ENCODE measurements at places on chromosomes 3 and 15. TPM values are rescaled to one million over a fixed set of nuclear protein-coding genes. Genes with fewer than 3 reads are reported as not detected.
A peak's percentile ranks its signal among the peaks of the same experiment; 100 is the strongest.

DNA sequence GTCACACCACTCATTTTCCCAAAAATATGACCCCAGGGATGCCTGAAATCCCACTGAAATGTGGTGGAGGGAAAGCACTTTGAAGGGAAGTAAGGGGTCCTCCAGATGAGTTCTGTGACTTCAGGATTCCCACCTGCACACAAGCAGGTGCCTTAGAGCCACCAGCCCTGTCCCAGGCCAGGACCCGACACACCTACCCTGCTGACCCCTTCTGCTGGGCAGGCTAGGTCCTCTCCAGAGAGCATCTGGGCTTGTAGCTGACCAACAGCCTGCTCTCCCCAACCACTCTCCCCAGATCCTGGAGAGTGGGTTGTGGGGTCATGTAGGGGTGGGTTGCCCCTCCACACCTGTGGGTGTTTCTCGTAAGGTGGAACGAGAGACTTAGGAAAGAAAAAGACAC is 14.9 kb upstream of the CILP start:
- no peaks in the 10 kb centered on the region for H3K36me3 ChIP-seq
- H3K27me3 ChIP-seq, result no peaks in the 10 kb centered on the region
- no peak overlapping the region for H3K27ac ChIP-seq
- no peak overlapping the region for H3K4me3 ChIP-seq
- DNase-seq, result no peak

GRCh38 chr3:137013951-137014688 is 56.3 kb downstream of the IL20RB start:
- peak overlapping the region; percentile 67 for H3K4me3 ChIP-seq
- DNase-seq, result peak; percentile 90
- H3K27ac ChIP-seq, result peak overlapping the region; percentile 57
- H3K4me1 ChIP-seq, result peaks cover 7% of the 10 kb centered on the region
- H3K27me3 ChIP-seq, result no peaks in the 10 kb centered on the region

DNA sequence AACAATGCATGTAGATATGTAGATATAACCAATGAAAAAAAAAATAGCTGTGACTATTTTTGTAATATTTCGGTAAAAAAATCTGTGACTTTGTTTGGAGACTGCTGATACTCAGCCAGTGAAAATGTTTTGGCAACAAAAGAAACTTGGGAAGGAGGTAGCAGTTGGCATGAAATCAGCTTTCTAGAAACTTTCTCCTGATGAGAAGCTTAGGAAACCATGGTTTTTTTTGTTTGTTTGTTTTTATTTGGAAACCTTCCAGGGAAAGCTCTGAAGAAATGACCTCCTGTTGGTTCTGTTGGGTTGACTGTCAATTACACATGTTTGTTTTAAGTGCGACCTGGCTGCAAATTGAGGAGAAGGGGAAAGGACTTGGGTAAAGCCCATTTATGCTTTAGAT is 445.9 kb downstream of the UNC13C start:
- H3K4me1 ChIP-seq, result no peaks in the 10 kb centered on the region
- no peak for DNase-seq
- no peak overlapping the region for H3K27ac ChIP-seq
- no peaks in the 10 kb centered on the region for H3K27me3 ChIP-seq

The CNTN4 gene
- not detected for total RNA-seq

GRCh38 chr15:71496336-71496955 is 313.9 kb upstream of the NR2E3 start:
- H3K4me3 ChIP-seq, result no peak overlapping the region
- peaks cover 17% of the 10 kb centered on the region for H3K27me3 ChIP-seq
- no peaks in the 10 kb centered on the region for H3K36me3 ChIP-seq
- H3K4me1 ChIP-seq, result no peaks in the 10 kb centered on the region
- no peak overlapping the region for H3K27ac ChIP-seq

The CAPN3 gene
- total RNA-seq, result 2.1 TPM

DNA sequence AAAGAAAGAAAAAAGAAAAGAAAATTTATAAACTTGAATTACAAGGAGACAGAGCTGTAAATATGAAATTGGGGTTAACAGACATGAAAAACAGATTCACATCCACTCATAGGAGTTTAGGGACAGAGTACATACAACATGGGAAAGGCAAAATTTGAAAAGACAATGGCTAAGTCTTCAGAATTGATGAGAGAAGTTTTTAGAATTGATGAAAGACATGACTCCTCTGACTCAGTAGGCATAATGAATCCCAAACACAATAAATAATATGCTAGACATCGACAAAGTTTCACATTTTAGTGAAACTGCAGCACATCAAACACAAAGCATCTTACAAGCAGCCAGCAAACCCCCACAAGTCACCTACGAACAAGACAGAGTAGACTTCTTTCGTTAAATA is 84.4 kb upstream of the MELTF start:
- no peaks in the 10 kb centered on the region for H3K27me3 ChIP-seq
- no peak overlapping the region for H3K27ac ChIP-seq
- H3K4me3 ChIP-seq, result no peak overlapping the region
- DNase-seq, result no peak
- peaks cover 8% of the 10 kb centered on the region for H3K4me1 ChIP-seq

DNA sequence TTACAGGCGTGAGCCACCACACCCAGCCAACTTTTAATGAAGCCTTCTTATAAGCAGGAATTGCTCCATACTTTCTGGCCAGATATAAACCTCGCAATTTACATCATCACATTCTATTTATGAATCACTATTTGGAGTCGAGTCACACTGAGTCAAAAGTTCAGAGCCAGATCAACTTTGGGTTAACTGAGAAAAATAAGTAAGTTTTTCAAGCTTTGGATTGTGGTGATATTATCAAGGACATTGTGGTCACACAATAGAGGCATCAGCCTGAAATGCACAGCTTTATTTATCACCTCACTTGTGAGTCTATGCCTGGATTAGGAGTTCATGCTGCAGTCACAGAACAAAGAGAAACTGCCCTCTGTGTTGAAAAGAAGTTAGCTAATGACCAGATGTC is 1163.5 kb downstream of the ROBO1 start:
- no peak overlapping the region for H3K27ac ChIP-seq
- DNase-seq, result no peak
- peaks cover 3% of the 10 kb centered on the region for H3K27me3 ChIP-seq
- H3K4me1 ChIP-seq, result no peaks in the 10 kb centered on the region
- no peaks in the 10 kb centered on the region for H3K36me3 ChIP-seq
- H3K4me3 ChIP-seq, result no peak overlapping the region

DNA sequence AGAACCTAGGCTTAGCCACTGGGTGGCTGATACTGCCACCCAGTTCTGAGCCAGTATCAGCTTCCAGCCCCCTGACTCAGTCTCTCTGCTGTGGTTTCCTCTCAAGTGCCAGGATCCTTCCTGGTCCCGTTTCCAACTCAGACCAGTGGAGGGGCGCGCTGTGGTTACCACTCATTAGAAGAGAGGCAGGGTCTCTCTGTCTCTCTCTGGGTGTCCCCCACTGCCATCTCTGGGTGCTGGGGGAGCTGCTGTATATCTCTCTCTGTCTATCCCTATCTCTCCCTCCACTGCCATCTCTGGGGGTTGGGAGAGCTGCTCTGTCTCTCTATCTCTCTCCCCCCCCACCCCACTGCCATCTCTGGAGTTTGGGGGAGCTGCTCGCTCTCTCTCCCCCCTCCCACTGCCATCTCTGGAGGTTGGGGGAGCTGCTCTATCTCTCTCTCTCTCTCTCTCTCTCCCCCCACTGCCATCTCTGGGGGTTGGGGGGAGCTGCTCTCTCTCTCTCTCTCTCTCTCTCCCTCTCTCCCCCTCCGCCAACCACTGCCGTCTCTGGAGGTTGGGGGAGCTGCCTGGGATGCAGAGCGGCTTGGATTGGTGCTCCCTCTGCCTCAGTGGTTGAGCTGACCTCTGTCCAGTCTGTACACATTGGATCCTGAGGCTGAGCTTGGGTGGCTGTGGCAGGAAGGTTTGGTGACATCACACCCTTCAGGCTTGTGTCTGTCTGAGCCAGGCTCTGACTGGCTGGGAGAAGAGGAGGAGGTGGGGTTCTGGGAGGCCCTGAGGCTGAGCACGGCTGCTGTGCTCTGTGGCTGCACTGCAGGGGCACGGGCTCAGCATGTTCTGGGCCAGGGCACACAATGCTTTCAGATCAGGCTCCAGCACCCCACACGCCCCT is 98.9 kb downstream of the APBA2 start:
- H3K27me3 ChIP-seq, result no peaks in the 10 kb centered on the region
- DNase-seq, result peak; percentile 61
- H3K36me3 ChIP-seq, result peaks cover 10% of the 10 kb centered on the region
- H3K4me3 ChIP-seq, result peak overlapping the region; percentile 36

- H3K36me3 ChIP-seq, result no peaks in the 10 kb centered on the region
- no peaks in the 10 kb centered on the region for H3K27me3 ChIP-seq
- H3K4me3 ChIP-seq, result no peak overlapping the region
- no peak for DNase-seq
- H3K27ac ChIP-seq, result no peak overlapping the region
These were observed 66.3 kb downstream of the NTRK3 start for GRCh38 chr15:88190232-88190631.

The MKRN3 gene
- 2.2 TPM for total RNA-seq

The GOLGA8Q gene
- total RNA-seq, result 0.49 TPM

- no peaks in the 10 kb centered on the region for H3K27me3 ChIP-seq
- no peaks in the 10 kb centered on the region for H3K4me1 ChIP-seq
- DNase-seq, result no peak
- H3K4me3 ChIP-seq, result no peak overlapping the region
These were observed 201.2 kb downstream of the FMN1 start for GRCh38 chr15:32993285-32993684.

- no peak overlapping the region for H3K27ac ChIP-seq
- no peak overlapping the region for H3K4me3 ChIP-seq
- H3K36me3 ChIP-seq, result no peaks in the 10 kb centered on the region
- H3K27me3 ChIP-seq, result peaks cover 16% of the 10 kb centered on the region
- peaks cover 3% of the 10 kb centered on the region for H3K4me1 ChIP-seq
These were observed 50.7 kb downstream of the CLDN11 start for GRCh38 chr3:170469151-170470062.

The CD86 gene
- 0.25 TPM for total RNA-seq

DNA sequence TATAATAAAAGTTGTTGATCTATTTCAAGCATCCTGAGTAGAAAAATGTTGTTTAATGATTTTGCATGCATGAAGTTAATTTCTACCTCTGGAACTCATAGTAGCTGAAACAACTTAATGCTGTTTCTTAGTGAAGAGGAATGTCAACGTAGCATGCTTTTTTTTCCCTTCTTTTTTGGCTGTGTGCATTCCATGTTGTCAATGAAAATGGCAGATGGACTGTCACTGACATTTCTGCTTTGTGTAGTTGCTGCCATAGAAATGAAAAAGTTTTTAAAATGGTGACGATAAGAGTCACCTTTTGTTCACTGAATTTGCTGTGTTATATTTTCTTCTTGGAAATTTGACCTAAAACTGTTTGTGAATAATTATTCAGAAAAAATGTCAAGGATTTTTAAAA is 116.3 kb downstream of the CHL1 start:
- no peak for DNase-seq
- H3K27me3 ChIP-seq, result peaks cover 2% of the 10 kb centered on the region
- no peak overlapping the region for H3K27ac ChIP-seq

The FAM81A gene
- total RNA-seq, result 0.57 TPM

DNA sequence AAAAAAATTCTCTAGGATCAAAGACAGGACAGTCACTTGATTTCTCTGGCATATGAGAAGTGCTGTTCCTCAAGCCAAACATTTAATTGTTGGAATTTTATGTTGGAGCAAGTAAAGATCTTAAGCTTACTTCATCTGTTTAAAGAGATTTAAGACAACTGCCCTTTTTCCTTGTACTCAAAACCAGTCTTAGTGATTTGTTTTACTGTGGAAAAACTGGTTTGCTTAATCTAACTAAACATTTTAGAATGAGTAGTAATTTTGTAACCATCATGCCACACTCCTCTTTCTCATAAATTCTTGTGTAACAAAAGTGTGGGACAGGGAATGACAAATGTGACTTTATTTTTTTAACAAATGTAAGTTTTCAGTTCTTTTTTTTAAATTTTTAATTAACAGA is 18.4 kb downstream of the PRKCI start:
- no peak overlapping the region for H3K4me3 ChIP-seq
- H3K4me1 ChIP-seq, result no peaks in the 10 kb centered on the region
- H3K27ac ChIP-seq, result no peak overlapping the region
- H3K27me3 ChIP-seq, result no peaks in the 10 kb centered on the region

DNA sequence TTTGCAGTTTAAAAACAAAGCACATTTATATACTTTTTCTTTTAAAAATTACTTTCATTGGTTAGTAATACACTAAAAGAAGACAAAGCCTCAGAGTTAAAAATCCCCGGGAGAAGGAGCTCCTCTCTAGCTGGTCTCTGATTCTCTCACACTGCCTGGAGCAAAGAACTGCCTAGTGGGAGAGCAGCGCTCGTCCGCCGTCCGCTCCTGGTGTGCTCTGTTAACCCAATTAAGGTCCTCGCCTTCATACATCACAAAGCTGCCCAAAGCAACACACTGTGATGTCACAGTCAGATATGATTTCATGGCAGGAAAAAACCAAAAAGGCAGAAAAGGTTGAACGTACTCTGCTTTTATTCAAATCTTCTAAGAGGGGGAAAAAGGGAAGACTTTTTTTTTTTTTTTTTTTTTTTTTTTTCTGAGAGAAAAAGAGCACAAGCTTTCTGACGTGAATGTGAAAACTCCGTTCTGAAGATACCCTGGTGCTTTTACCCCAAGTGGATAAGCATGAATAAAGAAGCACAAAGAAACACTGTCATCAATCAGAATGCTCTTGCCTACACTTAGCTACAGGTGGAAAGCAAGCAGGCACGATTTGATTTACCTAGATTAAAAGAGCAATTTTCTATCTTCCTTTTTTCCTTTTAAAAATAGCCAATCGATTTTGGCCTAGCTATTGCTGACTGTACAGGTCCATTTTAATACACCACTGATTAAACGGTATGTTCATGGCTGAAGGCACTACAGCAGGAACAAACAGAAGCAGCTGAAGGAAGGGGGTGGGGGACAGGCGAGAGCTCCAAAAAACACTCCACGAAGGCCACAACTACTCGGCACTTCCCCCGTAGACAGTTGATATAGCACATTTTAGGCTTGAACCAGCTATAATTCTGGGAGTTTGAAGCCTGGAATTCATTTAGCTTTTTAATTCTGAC is 115.2 kb downstream of the TIGIT start:
- no peaks in the 10 kb centered on the region for H3K36me3 ChIP-seq
- H3K27ac ChIP-seq, result no peak overlapping the region
- DNase-seq, result no peak
- no peak overlapping the region for H3K4me3 ChIP-seq

GRCh38 chr3:17125738-17126442 is 241.1 kb downstream of the PLCL2 start:
- no peak overlapping the region for H3K27ac ChIP-seq
- H3K4me3 ChIP-seq, result no peak overlapping the region
- H3K36me3 ChIP-seq, result no peaks in the 10 kb centered on the region

GRCh38 chr15:78361771-78362506 is 21.8 kb downstream of the CRABP1 start:
- no peak overlapping the region for H3K27ac ChIP-seq
- no peak for DNase-seq
- H3K4me3 ChIP-seq, result no peak overlapping the region
- H3K36me3 ChIP-seq, result no peaks in the 10 kb centered on the region
- peaks cover 8% of the 10 kb centered on the region for H3K27me3 ChIP-seq

DNA sequence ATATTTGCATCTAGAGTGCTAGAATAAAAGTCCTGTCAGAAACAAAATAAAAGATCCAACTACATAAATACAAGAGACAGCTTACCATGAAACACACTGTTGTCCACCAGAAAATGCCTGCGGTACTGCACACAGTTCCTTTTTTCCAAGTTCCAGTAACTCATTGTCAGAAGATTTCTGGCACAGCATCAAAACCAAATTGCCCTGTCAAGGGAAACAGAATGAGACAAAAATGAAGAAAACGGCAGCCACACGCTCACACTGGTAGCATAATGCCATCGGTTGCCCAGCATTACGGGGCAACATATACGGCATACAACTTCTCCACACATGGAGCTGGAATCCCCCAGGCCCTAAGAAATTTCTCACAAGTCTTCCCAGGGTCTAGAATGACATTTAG is 40.8 kb downstream of the PLCH1 start:
- DNase-seq, result no peak
- no peaks in the 10 kb centered on the region for H3K4me1 ChIP-seq
- no peak overlapping the region for H3K27ac ChIP-seq
- no peaks in the 10 kb centered on the region for H3K27me3 ChIP-seq
- no peaks in the 10 kb centered on the region for H3K36me3 ChIP-seq
- no peak overlapping the region for H3K4me3 ChIP-seq

The RYR3 gene
- not detected for total RNA-seq

All from activated CD4-positive, alpha-beta T cell treated with anti-CD3 and anti-CD28 coated beads for 36 hours (primary cell).